ENCODE measurements at places on chromosomes 12 and 14. TPM values are rescaled to one million over a fixed set of nuclear protein-coding genes. Genes with fewer than 3 reads are reported as not detected.

GRCh38 chr12:57549909-57550640, at the start of gene KIF5A:
TSS of gene KIF5A (plus strand) at chr12:57550044. CDS start at chr12:57550272, 228 bp downstream.
- no peak for DNase-seq

GRCh38 chr12:122137681-122138080, 36.3 kb downstream of the IL31 start:
- DNase-seq, result peak; percentile 77

DNA sequence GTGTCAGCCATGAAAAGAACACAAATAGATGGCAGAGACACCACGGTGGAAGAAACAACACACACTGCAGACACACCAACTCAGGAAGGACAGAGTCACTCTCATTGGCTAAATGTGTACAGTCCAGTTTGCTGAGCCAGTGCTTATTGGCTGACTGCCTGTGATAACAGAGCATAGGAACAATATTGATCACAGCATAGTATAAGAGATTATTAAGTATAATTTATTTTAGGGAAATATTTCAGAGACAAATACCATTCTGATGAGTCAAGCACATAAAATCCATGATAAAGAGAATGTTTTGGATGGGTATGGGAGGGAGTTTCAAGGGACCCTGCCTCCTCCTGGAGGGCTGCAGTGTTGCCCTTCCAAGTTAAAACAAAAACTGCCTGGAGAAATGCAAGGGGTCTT, 50.9 kb downstream of the BTG1 start:
- no peak for DNase-seq

Gene BDKRB2
- 18.1 TPM for polyA plus RNA-seq

Gene NRIP2
- not detected for polyA plus RNA-seq

All from mammary epithelial cell (primary cell).